Endothelial cell (in vitro differentiated cells): ENCODE measurements at places on chromosomes 5 and 9.

DNA sequence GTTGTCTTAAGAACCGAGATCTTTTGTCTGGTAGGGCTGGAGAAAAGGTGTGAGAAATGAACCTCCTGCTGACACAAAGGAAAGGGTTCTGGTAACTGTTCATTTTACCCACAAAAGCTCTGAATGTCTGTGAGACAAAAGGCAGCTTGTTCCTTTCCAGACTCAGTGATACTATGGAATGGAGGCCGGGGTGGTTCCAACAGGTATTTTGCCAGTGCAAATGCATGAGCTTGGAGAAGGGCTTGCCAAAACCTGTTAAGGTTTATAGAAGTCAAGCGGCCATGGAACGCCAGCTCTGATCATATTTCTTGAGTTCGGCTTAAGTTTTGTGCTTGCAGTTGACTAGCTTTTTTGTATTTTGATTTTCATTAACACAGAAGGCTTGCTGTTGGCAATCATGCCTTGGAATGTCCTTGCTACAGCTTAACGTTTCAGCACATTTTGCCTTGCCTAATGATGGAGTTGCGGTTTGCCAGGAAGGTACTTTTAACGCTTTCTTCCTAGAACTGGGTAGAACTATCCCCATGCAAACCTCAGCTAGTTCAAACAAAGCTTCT, 328.6 kb downstream of the PIK3R1 start:
- DNase-seq = no peak

DNA sequence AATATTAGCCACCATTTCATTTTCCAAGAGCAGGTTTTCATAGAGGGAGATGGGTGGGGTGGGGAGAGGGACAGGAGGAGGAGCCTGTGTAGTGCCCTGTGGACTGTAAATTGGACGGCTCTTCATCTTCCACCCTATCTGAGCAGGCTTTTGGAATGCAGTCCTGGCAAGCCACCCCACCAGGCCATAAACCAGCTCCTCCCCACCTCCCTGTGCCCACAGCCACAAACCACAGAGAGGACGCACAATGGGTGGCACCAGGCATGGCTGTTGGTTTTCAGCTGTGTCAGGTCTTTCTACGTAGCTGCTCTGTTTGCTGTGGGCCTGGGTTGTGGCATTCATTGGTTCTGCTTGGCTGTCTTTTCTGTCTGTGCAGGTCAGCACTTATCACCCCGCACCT, 58.0 kb downstream of the PLAC8L1 start:
- DNase-seq = no peak

GRCh38 chr5:64347309-64347708, 158.5 kb upstream of the RGS7BP start:
- no peak for DNase-seq

GRCh38 chr9:104993291-104993963, 65.5 kb upstream of the ABCA1 start:
- peak; percentile 71 for DNase-seq

- no peak for DNase-seq
These were observed 116.7 kb upstream of the SLIT3 start for GRCh38 chr5:169417676-169418075.

DNA sequence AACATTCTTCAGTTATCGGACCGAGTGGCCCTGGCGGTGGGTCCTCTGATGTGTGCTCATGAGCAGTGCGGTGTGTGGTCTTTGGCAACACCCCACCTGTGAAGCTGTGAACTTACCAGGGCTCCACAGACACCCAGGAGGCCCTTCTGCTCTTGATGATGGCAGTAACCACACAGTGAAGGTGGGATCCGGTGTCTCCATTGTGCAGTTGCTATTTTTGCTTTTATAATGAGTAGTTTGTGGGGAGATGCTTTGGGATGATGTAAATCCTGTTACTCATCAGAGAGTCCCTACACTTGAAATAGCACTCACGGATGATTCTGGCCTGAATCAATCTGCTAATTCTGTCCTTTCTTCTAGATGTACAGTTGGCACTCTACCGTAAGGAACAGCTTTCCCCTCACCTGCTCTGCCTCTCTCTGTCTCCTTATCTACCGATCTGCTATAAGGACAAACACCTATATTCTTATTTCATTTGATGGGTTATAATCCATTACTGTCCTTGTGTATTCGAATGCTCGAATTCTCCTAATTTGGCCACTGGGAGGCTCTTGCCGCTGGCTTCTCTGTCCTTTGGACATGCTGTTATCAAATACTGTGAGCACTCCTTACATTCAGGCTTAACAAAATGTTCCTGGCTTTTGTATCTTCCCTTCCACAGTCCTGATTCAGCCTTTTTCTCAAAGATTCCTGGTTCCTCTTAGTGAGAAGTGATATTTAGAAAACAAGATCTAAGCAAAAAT, 20.2 kb downstream of the ATPSCKMT start:
- DNase-seq = no peak

DNA sequence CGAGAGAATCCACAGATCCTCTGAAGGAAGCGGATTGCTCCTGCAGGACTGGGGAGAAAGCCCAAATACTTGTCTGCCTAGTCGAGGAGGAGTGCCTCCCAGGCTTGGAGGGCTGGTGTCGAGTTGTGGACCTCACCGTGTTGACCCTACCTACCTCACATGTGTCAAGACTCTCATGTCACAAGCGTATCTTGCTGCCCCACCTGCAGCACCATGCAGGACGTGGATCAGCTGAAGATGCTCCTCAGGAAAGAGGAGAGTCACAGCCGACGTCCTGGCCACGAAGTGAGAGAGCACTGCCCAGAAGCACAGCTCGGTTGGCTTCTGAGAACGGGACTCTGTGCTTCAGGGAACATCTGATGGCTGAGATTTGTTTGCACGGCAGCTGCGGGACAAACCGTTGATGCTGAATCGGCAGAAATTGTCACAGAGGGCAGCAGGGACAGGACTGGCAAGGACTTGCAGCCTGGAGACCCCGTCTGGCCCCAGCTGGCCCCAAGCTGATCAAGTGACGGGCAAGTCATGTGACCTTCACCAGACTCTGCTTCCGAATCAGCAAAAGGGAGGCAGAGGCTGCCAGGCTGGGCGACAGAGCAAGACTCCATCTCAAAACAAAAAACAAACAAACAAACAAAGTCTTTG, 119.1 kb upstream of the ITGA1 start:
- DNase-seq = no peak

DNA sequence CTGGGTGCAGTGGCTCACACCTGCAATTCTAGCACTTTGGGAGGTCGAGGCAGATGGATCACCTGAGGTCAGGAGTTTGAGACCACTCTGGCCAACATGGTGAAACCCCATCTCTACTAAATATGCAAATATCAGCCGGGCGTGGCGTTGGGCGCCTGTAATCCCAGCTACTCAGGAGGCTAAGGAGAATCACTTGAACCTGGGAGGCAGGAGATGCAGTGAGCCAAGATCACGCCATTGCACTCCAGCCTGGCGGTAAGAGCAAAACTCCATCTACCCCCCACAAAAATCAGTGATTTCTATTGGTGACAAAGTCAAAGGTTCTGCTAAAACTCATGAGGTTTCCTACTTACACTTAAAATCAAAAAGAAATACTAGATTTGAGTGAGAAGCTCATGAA, 18.8 kb downstream of the CSNK1A1 start:
- DNase-seq = no peak

DNA sequence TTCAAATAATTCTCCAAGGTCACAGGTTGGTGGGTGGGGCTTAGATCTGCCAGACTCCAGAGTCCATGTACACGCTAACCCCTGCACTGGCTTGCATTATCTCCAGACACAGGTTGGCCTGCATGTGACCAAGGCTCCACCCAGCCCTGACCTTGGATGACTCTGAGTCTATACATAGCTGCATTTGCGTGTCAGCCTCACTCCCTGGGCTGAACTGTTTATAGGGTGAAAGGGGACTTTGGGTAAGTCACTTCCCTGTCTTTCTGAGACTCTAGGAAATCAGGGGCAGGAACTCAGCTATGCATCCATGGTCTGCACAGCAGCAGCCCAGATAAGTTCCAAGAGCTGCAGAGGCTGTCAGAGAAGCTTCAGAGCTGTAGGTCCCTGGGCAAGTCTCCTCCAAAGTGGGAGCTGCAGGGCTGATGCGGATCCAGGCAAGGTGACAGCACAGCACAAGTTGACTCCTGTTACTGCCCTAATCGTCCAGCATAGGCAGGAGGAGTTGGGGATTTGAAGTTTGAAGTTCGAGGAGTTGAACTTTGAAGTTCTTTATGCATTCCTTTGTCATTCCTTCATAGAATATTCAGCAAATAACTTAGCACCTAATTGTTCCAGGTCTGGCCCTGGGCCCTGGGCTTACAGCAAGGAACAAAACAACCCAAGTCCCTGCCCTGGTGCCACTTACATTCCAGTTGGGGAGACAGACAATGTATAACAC, 53.4 kb downstream of the SLC22A5 start:
- DNase-seq = no peak

DNA sequence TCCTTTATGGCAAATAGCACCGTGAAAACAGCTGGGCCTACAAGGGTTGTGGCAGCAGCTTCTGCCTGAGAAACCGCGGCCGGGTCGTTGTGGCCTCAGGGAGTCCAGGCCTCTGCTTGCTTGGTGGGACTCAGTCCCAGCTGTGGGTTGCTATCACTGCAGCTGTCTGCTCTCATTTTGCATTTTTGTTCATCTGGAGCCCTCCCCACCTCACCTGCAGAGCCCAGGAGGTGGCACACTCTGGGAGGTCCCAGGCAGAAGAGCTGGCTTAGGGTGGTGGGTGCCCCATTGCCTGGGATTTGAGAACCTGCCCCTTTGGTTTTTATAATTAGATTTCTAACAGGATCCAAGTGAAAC, 138.4 kb downstream of the GADD45G start:
- no peak for DNase-seq

- DNase-seq = no peak
These were observed 779 bp downstream of the PKN3 start for GRCh38 chr9:128702949-128703615.

DNA sequence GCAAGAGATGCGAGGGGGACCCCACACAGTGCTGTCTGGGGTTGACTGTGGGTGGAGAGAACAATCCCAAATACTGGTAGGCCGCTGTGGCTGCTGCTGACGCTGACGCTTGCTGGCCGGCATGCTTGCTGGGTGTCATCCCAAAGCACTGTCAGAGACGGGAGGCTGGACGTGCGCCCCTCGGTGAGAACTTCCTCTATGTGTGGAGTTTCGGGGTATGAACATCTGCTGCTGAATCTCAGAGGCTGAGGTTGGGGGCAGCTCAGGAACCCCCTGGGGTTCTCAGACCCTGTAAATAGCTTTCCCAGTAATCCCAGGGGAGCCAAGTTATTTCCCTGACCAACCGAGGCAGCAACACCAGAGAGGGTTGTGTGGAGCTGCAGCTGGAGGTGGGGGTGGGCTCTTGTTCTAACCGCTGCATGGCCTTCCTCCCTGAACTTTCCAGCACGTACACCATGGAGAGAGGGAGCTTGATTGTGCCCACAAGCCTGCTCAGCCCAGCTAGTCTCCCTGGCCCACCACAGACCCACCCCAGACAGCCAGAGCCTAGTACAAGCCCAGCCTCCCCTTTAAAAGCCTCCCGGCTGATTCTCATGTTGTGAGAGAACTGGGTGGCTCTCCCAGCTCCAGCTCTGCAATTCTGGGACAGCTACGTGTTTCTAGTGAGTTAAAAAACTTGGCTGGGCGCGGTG, 21.8 kb upstream of the SLC12A7 start:
- no peak for DNase-seq

GRCh38 chr9:16396389-16396788, 474.1 kb downstream of the BNC2 start:
- DNase-seq = no peak

DNA sequence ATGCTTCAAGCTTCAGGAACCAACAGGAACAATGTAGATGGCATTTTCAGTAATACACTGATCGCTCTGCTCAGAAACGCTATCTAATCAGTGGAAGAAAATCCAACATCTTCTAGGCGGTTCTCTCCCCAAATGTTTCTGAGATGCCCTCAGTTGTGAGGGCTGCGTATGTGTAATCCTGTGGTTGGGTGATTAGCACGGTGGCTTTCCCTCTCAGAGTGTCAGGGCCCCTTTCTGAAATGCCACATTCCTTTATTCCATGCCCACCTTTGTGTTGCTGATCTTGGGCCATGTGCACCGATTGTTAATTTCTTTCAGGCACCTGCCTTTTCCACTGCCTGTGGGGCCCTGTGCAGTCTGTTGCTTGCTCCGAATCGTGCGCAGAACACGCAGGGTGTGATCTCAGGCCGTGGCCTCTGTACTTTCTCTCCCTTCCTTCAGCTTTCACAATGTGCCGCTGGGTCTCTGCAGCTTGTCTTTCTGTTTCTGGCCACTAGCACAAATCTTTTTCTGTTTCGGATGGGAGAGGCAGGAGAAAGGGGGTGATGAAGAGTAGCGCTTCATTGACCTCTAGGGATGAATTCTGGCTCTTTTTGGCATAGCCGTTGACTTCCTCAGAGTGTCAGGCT, 324.0 kb downstream of the PARP8 start:
- no peak for DNase-seq

DNA sequence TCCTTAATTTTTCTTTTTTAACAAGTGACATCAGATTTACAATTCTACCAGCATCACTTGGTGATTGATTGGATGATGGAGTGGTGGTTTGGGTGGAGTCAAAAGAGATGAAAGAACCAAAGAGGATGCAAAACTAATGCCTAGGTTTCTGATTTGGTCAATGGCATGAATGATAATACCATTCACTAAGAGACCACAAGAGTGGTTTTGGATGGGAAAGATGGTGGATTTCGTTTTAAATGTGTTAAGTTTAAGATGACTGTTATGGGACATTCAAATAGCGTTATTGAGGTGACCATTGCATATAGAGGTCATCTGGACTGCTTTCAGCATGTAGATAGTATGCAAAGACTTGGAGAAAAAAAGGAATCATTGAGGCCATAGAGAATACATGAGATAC, 3.6 kb downstream of the SMC5 start:
- no peak for DNase-seq

DNA sequence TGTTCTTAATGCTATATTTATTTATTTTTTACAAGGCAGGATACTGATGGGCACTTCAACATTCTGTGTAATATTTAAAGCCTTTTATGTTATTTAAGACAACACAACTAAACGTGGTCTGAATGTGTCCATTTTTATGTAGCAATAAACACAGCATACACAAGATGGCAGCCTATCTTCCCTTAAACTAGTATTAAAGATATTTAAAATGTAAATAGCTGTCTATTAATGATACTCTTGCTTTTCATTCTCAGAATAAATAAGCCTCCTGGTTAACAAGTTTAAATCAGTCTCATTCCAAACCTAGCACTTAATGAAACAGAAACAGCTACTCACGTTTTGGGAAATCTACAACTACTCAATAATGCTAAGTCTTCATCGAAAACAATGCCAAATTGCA, 315.7 kb downstream of the MCTP1 start:
- no peak for DNase-seq
